DMS 273 treated with DMSO at 0.1 percent for 48 hours (cell line): ENCODE measurements at places on chromosomes 2 and 18.

- no peak for DNase-seq
Observed at GRCh38 chr18:10093445-10093844, 179.6 kb downstream of the VAPA start.

GRCh38 chr2:40421631-40422297 is 30.1 kb downstream of the SLC8A1 start:
- DNase-seq = no peak

- no peak for DNase-seq
Observed at GRCh38 chr18:8423051-8423557, 186.1 kb upstream of the RAB12 start.

GRCh38 chr2:206639636-206640035 is 2.7 kb upstream of the FAM237A start:
- DNase-seq = no peak

DNA sequence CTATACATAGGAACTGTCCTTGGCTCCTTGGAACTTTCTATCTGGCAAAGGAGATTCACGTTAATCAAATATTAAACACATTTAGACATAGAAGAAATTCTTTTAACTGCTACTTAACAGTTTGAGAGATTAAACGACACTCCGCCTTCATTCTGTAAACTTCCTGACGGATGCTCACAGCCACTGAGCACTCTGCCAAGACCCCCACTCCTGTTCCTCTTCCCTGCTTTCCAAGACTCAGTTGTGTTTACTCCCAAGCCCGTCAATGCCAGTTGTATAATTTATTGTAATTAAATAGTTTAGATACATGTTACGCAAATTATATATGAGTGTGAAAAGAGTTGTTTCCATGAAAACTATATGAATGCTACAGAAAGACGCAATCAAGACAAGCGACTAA is 321.4 kb upstream of the EPHA4 start:
- no peak for DNase-seq

- no peak for DNase-seq
Observed at GRCh38 chr18:7889515-7889914, 322.4 kb downstream of the PTPRM start.

DNA sequence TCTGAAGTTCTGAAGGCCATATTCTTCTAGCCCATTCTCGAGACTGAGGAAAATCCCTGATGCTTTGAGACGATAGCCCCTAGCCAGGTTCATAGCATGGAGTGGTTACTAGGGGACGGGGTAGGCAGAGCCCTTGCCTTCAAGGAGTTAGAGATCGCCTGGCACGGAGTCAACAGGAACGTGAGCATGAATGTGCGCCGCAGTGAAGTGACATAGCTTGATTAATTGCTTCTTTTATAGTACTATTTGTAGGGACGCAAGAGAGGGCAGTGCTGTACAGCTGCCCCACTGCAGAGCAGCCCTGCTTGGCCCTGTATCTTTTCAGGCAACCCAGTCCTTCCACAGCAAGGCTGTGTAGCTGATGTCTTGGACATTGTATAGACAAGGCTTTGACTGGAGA is 26.2 kb downstream of the HRH4 start:
- DNase-seq = no peak

GRCh38 chr2:200810998-200811332 is 745 bp upstream of the BZW1 start:
- DNase-seq = no peak

DNA sequence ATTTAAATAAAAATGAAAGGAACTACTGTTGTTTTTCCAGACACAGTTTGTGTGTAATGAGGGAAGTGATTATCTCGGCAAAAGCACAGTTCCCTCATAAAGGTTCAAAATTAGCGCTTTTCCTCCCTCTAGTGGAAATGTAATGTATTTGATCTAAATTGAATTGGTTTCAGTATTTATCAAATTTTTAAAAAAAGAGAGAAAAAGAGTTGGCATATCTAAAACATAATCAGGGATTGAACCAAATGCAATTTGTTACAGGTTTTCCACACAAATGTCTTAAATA is 37.5 kb downstream of the CMPK2 start:
- DNase-seq = peak; percentile 9

GRCh38 chr2:925309-925708 is 25.3 kb upstream of the SNTG2 start:
- no peak for DNase-seq

GRCh38 chr2:102266204-102266603 is 45.2 kb upstream of the IL1RL1 start:
- DNase-seq = no peak

DNA sequence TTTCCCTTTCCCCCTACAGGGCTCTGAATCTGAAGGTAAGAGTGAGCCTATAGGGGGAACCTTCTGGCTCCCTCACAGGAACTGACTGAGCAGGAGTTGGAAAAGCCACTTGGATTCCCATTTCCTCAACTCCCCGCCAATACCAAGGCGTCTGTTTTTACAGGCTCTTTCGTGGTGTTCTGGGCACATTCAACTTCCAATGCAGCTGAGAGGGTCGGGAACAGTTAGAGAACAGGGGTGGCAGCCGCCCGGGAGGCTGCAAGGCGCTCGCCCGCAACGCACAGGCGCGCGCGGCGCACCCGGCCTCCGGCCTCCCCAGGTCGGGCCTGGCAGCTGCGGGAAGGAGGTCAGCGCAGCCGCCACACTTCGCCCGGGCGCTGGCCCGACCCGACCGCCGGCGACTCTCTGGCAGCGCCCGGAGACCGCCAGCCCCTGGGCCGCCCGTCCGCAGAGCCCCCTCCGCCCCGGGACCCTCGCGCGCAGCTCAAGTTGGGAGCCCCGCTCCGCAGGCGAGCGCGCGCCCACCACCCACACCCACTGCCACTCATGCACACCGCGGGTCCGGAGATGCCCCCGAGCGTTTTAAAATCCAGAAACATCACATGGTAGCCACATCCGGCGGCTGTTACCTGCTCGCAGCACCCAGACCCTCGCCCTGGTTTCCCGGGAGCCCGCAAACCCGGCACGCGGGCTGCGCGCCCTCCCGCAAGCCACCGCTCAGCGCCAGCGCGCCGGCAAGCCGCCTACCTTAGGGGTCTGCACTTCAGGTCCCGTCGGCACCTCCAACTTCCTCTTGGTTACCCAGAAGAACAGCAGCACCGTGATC is 816 bp downstream of the GALNT14 start:
- DNase-seq = no peak

DNA sequence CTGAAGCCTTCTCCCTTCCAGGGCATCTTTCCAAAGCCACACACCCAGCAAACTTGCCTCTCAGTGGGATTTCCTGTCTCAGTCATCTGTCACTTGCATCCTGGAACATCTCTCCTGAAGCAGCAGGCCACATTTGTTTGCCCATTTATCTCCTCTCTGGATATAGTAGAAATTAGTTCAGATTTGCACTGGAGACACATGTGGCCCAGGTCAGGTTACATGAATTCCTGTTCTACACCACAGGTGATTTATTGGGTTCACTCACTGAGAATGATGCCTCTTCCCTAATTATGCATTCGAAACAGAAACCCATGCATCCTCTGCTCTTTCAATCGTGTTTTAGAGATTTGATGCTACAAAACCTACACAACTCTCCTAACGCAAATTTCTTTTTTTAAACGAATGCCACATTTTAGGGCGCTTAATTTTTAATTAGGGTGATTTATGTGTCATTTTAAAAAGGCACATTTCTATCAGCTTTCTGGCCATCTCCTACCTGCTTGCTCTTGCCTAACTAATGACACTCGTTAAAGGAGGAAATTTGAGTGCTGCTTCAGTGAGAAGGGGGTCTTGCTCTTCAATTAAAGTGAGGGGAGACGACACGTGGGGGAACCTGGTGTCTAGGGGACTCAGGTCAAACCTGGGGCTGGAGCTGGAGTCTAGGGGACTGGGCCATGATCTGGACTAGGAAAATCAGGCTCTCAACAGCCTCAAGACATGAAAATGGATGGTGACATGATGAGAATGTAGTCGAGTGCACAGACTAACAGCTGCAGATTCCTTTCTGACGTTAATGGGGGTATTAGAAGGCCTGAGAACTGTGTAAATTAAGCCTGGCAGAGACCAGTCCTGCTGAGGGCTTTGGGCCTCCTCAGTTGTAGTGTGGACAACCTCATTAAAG is 221.4 kb downstream of the CLIP4 start:
- DNase-seq = no peak

GRCh38 chr2:190781604-190782198 is 98.9 kb upstream of the GLS start:
- DNase-seq = no peak

DNA sequence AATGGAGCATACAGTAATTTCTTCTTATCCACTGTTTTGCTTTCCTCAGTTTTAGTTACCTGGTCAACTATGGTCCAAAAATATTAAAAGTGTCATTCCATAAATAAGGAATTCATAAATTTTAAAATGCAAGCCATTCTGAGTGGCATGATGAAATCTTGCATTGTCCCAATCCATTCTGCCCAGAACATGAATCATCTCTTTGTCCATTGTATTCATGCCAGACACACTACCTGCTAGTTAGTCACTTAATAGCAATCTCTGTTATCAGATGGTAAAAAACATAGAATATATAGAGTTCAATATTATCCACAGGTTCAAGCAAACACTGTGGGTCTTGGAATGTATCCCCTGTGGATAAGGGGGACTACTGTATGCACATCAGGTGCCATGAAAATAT is 872.2 kb upstream of the NXPH2 start:
- DNase-seq = no peak

- DNase-seq = no peak
Observed at GRCh38 chr2:141317986-141318385, 812.8 kb downstream of the LRP1B start.

GRCh38 chr2:217756375-217757107 is 246.3 kb downstream of the TNS1 start:
- no peak for DNase-seq

DNA sequence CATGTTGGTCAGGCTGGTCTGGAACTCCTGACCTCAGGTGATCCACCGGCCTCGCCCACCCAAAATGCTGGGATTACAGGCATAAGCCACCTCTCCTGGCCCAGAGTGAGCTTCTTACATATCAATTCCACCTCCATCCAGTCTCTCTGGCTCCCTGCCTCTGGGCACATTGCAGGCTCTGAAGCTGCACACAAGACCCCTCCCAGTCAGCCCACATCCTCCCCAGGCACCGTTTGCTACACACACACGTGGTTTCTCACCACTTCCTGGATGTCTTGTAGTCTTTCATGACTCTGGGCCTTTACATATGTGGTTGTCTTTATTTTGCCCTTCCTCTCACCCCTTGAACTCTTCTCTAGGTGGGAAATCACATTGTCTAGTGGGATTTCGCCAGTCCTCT is 64.0 kb upstream of the CABLES1 start:
- DNase-seq = no peak

GRCh38 chr2:2325516-2325915 is 5.6 kb downstream of the MYT1L start:
- DNase-seq = no peak

DNA sequence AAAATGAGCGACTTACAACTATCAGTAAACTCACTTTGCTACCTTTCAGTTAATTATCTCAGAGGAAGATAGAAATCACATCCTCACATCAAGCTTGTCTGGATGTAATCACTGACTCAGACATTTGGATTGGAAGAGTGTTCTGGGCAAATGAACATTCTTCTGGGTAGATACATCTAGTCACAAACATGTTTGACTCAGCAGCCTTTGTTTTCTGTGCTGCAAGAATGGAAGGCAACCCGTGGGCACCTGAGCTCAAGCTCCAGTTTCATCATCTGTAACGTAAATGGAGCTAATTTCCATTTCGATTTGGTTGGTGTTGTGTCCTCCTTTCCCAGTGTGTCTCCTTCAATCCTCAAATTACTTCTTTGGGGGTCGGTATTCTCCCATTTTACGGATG is 58.5 kb downstream of the ACAA2 start:
- no peak for DNase-seq

- peak; percentile 56 for DNase-seq
Observed at GRCh38 chr2:183996825-183997793, 601.2 kb upstream of the ZNF804A start.

GRCh38 chr2:202690321-202690900 is 55.6 kb downstream of the FAM117B start:
- DNase-seq = no peak

GRCh38 chr18:12703664-12704063 is 822 bp downstream of the PSMG2 start:
- peak; percentile 39 for DNase-seq

GRCh38 chr18:38368886-38369285 is 803.3 kb upstream of the CELF4 start:
- no peak for DNase-seq

GRCh38 chr2:208010506-208010905 is 14.8 kb downstream of the PLEKHM3 start:
- DNase-seq = no peak

- no peak for DNase-seq
Observed at GRCh38 chr2:238600506-238601432, 174.0 kb downstream of the ASB1 start.

DNA sequence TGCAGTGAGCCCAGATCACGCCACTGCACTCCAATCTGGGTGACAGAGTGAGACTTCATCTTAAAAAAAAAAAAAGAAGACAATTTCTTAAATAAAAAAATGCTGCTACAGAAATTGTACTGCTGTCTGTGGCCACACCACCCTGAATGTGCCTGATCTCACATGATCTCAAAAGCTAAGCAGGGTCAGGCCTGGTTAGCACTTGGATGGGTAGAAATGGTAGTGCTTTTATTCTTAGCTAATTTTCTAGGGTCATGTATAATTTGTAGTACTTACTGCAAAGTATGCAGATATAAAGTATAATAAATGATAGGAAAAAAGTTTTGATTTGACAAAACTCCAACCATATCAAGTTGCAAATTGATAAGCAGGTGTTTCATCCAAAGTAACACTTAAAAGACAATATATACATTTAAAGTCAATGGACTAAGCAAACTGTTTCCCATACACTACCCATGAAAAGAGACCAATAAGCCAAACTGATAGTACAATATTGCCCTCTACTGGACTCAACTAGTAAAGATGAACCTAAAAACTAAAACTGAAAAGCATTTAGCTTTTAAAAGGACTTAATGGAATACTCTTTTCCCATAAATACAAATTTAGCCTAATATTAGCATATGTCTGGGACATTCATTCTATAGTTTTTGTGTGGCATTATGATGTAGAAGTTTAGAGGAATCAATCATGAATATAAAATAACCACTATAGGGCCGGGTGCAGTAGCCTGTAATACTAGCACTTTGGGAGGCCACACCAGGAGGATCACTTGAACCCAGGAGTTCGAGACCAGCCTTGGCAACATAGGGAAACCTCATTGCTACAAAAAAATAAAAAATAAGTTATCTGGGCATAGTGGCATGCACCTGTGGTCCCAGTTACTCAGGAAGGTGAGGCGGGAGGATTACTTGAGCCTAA is 18.6 kb upstream of the PEX13 start:
- peak; percentile 43 for DNase-seq

DNA sequence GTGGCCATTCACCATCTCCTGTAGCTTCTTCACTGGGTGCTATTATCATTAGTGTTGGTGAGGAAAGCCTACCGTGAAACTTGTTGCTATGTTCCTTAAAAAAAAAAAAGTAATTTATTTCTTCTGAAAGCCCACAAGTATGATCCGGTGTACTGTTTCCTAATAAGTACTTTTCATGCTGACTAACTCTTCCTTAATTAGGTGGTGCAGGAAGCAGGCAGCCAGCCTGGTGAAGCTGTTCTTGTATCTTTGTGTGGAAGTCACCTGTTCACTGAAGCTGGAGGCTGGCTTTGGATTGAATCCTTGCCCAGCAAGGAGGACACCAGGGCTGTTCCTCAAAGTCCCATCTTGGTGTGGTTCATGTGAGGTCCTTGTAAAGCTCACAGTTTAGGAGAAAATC is 321.7 kb upstream of the THSD7B start:
- DNase-seq = no peak

- DNase-seq = no peak
Observed at GRCh38 chr2:151649966-151650365, 84.3 kb downstream of the NEB start.
